ENCODE measurements at places on chromosomes 7 and 10.

DNA sequence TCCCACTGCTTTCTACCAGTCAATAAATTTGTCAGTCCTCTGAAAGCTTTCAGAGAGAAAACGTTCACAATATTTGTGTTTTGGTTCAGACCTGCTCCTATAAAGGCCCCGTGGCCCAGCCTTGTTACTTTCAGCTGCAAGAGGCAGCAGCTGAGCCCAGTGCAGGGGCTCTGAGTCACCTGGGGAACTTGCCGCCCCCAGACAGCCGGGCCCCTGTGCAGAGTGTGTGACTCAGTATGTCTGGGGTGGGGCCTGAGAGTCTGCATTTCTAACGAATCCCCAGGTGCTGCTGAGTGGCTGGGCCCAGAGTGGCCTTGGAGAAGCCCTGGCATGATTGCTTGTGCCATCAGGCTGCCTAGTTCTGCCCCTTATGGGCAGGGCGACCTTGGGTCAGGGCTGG, 303.5 kb downstream of the PAXIP1 start:
- no peak for DNase-seq

DNA sequence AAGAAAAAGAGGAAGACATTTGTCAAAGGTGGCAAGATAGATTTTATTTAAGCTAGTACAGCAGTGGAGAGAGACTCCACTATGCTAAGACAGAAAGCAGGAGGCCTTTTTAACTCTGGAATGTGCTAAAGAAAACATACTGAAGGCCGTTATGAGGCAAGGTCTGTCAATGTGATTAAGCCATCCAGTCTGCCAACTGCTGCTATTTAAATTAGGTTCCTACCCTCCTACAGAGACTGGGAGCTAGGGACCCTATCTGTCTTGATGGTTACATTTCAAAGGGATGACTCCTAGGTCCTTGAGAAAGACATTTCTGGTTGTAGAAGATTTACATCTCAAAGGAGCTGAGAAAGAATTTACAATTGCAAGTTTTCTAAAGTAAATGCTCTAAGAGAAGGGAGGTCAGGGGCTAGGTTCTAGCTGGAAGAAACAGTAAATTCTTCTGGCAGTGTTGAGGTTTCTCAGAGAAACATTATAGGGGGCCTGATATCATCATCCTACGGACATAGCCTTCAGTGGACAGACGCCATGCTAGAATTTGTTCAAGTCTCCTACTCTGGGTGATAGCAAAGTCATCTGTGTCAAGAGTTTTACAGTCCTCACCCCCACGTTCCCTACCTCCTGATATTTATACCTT, 211.6 kb downstream of the PHF14 start:
- no peak for DNase-seq

DNA sequence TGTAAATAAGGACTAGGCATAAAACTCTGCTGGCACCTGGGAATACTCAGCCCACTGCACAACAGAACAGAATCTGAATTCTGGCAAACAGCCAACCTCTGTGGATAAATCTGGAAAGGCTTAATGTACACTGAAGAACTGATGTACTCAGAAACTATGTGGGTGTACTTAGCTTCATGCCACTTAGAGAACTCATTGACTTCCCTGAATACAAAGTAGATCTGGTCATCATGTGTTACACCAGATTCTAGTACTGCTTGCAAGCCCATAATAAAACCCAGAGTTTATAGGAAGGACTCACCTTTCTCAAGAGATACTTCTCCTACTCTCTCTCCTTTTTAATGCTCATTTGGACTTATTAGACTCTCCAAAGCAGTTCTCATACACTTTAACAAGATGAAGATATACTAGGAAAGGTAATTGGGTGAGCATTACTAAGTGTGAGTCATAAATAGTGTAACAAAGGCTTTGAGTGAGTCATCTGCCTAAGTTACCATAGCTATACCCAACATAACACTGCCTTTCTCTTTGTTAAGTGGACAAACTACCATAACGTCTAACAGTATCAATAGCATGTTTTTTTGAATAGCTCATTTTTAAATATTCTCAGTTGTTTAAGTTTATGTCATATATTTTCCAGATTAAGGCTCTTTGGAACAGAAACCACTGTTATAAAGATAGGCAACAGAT, 309.1 kb downstream of the MDFIC start:
- no peak for DNase-seq

DNA sequence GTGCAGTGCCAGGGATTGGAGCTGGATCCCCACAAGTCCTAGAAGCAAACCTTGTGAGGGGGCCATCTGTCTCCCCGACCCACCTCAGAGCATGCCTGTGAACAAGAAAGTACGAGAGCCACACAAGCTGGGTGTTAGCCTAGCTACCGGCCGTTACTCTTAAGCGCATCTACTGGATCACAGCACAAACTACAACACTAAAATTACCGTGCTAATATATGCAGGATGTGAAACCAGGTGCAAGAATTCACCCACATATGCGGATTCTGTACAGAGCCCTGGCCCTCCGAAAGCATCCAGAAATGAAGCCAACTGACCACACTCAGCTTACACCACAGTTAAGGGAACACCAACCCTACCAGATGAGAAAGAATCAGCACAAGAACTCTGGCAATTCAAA, 16.0 kb upstream of the PRSS1 start:
- no peak for DNase-seq

GRCh38 chr10:71078454-71079145, 133.8 kb upstream of the UNC5B start:
- no peak for DNase-seq

GRCh38 chr10:78581133-78581694, 487.6 kb upstream of the ZMIZ1 start:
- DNase-seq, result no peak
